ENCODE measurements at places on chromosomes 12 and 14.

DNA sequence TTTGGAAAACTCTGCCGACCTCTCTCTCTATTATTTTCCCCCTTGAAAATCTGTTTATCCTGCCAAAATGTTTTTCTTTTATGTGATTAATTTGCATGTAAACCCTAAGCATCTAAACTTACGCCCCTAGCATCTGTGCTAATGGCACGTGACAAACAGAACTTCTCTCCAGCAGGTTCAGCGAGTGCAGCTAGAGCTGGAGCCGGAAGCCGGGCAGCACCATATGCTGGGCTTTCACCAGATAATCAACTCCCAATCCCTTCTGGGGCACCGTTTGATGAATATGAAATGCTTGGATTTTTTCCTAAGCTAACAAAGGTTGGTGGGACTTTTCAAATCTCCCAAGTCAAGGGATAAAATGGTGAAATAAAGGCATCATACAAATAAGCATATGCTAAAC lies 667.5 kb upstream of the TMEM132C start:
- no peak for DNase-seq

DNA sequence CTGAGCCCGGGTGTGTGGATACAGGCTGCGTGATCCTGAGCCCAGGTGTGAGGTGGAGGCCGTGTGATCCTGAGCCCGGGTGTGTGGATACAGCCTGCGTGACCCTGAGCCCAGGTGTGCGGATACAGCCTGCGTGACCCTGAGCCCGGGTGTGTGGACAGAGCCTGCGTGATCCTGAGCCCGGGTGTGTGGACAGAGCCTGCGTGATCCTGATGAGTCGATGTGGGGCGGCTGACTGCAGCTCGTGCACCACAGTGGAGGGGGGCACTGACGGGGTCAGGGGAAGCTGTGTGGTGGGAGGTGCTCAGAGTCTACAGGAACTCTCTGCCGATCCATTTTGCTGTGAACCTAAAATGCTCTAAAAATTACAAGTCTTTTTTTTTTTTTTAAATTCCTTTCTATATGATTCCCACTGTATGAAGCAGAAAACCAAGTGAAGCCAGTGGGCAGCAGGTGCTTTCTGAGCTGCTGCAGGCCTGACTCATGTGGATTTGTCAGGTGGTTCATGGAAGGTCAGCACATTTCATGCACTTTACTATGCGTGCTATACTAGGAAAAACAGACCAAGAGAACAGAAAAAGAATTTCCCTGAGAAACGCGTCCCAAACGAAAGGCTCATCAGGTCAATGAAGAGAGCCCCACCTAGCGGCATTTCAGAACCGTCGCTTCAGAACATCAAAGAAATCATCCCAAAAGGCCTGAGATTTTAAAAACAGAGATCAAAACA lies 19.3 kb downstream of the BRF1 start:
- DNase-seq, result no peak

GRCh38 chr12:29599381-29599780 lies 101.9 kb upstream of the OVCH1 start:
- DNase-seq, result no peak

- DNase-seq, result no peak
Observed at GRCh38 chr12:124392667-124393413, 97.9 kb downstream of the RFLNA start.

GRCh38 chr12:121712190-121712460 lies 427 bp upstream of the TMEM120B start:
- DNase-seq, result no peak

DNA sequence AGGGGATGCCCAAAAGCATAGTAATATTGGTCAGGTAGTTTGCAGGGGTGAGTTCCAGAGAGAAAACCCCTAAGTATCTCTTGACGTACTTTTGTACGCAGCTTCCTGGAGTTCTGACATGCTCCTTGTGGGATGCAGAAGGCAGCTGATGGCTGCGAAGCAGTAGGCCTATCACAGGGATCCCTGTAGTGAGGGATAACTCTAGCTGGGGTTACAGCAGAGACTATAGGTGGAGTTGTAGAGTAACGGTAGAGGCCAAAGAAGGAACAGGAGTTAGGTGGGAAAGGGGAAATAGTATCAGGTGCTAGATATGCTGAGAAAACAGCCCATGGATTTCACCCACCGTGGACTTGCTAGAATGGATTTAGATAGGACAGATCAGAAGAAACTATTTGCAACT lies 37.3 kb downstream of the MGST1 start:
- DNase-seq, result no peak

- no peak for DNase-seq
Observed at GRCh38 chr14:105589161-105589925, 63.0 kb downstream of the TMEM121 start.

GRCh38 chr14:54673193-54674045 lies 106.5 kb downstream of the SAMD4A start:
- DNase-seq, result no peak

GRCh38 chr14:90759370-90760077 lies 56.7 kb downstream of the TTC7B start:
- no peak for DNase-seq

DNA sequence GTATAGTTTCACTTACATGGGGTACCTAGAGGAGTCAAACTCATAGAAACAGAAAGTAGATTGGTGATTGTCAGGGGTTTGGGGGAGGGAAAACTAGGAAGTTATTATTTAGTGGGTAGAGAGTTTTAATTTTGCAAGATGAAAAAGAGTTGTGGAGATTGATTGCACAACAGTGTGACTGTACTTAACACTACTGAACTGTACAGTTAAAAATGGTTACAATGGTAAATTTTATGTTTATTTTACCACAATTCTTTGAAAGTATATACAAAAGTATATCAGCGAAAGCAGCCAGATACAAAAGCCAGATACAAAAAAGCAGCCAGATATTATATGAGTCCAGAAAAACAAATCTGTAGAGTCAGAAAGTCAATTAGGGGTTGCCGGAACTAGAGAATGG lies 247.6 kb downstream of the IPO8 start:
- no peak for DNase-seq

DNA sequence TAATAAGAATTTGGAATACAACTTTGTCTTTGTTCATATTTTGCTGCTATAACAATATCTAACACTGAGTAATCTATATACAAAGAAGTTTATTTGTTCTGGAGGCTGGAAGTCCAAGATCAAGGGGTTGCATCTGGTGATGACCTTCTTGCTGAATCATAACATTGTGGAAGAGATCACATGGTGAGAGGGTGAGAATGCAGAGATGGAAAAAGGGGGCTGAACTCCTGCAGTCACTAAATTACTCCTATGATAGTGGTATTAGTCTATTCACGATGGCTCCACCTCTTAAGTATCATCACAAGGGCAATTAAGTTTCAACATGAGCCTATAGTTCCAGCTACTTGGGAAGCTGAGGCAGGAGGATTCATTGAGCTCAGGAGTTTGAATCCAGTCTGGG lies 4.5 kb upstream of the AKAP6 start:
- DNase-seq, result no peak

DNA sequence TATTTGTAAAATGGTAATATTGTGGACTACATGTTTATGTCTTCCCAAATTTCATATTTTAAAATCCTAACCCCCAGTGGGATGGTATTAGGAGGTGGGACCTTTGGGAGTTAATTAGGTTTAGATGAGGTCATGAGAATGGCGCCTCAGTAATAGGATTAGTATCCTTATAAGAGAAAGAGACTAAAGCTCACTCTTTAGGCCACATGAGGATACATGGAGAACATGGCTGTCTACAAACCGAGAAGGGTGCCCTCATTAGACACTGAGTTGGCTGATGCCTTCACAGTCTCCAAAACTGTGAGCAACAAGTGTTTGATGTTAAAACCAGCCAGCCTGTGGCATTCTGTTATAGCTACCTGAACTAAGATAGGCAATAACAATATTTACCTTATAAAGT lies 58.3 kb upstream of the OTOGL start:
- DNase-seq, result no peak

DNA sequence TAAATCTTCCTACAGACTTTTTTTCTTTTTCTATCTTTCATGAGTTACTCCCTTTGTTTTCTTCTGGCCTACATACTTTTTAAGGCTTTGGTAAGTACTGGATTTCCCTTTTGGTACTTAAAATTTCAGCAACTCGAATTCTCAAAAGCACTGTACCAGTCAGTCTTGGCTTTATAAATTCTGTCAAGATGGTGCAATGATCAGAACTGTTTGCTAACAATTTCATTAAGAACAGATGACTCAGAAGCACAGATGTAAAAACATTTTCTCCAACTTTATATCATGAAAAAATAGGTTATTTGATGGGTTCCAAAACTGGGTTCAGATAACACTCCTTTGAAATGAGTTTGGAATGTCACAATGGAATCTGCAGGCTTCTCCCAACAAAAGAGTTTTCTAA lies 1961.8 kb upstream of the FLRT2 start:
- DNase-seq, result no peak

GRCh38 chr12:1246637-1247036 lies 255.6 kb downstream of the ERC1 start:
- DNase-seq, result no peak

DNA sequence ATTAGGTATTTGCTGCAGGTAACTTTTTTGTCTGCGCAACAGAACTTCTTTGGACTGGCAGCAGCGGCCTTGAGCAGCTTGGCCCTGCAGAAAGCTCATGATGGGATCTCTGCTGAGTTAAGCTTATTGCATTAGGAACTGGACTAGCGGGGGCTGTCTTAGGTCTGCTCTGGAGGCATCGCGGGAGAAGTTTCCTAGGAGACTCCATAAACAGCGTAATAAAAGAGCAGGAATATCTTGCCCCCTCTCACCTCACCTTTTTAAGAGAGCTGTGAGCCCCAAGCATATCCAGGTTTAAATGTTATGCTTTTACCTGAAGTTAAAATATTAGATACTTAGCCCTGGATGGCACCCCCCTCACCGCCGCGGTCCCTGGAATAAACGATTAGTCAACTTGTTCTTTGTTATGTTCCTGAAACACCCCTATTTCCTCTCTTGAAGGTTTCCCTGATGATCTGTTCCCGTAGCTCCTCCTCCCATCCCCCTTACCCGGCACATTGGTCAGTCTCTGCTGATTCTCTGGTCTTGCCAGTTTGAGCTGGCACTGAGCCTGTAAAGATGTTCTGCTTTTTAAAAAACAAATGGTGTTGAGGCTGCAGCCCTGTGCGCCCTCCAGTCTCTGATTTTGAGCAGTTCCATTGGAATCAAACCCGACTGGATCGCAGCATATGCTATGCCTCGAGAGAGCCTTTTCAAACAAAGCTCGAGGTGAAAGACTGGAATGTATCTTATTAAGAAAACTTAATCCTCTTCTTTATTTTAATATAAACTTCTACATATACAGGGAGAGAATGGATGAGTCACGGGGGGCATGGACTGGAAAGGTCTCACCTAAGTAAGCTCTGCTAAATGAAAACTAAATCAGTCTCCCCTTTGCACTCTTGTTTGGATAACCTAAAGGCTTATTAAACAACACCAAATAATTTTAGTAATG lies 1.9 kb downstream of the MLXIP start:
- DNase-seq, result no peak

GRCh38 chr12:132415327-132416120 lies 74.4 kb upstream of the FBRSL1 start:
- no peak for DNase-seq

GRCh38 chr12:107032266-107032665 lies 45.3 kb upstream of the MTERF2 start:
- DNase-seq, result no peak

- DNase-seq, result no peak
Observed at GRCh38 chr12:31521964-31522363, 69.0 kb downstream of the DENND5B start.

DNA sequence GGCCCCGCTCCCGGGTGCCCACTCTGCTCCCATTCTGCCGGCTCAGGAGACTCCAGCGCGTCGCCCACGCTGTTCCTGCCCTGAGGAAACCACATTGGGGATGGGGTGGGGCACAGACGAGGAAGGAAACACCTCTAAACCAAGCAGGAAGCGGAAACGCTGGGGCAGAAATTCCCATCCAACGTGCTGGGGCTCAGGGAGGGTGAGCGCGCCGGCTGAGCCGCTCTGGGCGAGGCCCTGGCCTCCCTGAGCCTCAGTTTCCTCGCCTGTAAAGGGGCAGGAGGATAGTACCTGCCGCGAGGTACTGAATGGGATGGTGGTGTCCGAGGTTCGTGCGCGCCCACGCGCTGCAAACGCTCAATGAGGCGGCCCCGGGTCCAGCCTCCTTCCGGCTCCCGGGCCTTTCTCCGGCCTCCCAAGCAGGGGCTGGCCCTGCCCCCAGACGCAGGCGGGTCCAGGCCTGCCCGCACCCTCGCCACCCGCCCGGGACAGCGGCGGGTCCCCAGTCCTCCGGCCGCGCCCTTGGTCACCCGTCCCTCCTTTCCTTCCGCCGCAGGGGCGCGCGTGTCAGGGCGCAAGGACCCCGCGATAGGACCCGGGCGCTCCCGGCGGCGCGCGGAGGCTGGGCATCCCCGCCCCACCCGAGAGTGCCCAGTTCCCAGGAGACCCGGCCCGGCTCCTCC lies 673 bp downstream of the BEGAIN start:
- no peak for DNase-seq

DNA sequence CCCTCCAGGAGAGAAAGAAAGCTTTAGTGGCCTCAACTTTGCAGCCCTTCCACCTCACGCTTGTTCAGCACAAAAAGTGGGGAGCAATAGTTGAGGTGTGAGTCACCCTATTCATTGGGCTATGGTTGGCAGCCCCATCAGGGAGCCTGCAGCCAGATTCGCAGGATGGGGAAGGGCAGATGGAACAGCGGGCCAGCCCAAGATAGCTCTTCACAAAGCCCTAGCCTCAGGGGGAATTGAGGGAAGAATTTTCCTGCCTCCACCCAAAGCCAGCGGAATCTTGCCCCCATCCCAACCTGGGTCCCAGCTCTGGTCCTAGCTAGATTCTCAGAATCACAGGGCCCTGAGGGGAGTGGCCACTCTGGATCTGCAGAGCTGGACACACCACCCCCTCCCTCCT lies 3.6 kb upstream of the KRT5 start:
- DNase-seq, result no peak

GRCh38 chr12:50232771-50233209 lies 50.5 kb downstream of the LIMA1 start:
- DNase-seq, result no peak
